NCI-H146 (cell line): ENCODE measurements at places on chromosomes 4 and X.

- DNase-seq = no peak
Measured at GRCh38 chr4:177099211-177099610, 210.5 kb upstream of the NEIL3 start.

GRCh38 chr4:80092088-80092487, 19.1 kb upstream of the ANTXR2 start:
- no peak for DNase-seq

GRCh38 chr4:3217771-3218170, 31.2 kb upstream of the MSANTD1 start:
- no peak for DNase-seq

DNA sequence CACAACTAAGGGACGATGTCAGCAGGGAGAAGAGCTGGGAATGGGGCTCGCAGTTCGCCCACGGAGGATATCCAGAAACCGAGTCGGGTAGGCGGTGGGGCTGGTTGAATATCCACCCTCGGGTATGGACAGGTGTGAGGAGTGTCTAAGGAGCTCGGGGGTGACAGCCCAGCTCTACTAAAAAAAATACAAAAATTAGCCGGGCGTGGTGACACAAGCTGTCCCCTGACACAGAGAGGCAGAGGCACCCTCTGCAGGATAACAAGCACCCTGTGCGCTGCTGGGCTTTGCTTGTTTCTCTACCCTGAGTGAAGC, 12.2 kb upstream of the ASMTL start:
- DNase-seq = no peak
